ENCODE measurements at places on chromosomes 3 and 15. TPM values are rescaled to one million over a fixed set of nuclear protein-coding genes. Genes with fewer than 3 reads are reported as not detected.

Gene LIPC
- total RNA-seq, result 0.98 TPM

- DNase-seq, result no peak
These were observed 990.4 kb downstream of the GBE1 start for GRCh38 chr3:80771085-80771484.

DNA sequence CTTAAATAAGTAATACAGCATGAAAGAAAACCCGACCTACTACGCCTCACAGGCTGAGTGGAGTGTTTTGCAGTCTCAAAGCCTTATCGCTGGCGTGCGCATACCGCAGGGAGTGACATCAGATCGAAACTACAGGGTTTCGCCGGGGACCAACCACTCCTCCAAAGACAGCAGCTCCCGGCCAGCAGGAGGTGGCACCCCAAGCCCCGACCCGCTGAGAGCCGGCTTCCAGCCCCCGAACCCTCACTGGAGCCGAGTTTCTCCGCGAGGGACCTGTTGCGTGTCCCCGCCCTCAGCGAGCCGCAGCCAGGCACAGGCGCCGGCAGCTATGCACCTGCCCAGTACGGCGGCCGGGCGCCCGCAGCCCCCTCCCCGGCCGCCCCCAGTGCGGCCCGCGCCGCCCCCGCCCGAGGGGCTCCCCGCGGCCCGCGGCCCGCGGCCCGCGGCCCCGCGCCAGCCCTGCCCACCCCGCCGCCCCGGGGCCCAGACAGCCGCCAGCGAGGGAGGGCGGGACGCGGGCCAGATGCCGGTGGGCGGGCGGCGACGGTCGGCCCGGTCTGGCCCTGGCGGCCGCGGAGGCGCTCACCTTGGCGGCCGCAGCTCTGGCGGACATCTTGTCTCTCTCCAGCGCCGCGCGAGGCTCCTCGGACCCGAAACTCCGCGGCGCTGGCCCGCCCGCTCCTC lies 710 bp downstream of the TJP1 start:
- peak; percentile 23 for DNase-seq

Gene ALDH1A3
- not detected for total RNA-seq

- DNase-seq, result peak; percentile 100
These were observed at the start of gene TBCCD1 for GRCh38 chr3:186567072-186567921. TBCCD1 (minus strand) TSS chr3:186567339; CDS start chr3:186564329, 3,010 bp downstream.

DNA sequence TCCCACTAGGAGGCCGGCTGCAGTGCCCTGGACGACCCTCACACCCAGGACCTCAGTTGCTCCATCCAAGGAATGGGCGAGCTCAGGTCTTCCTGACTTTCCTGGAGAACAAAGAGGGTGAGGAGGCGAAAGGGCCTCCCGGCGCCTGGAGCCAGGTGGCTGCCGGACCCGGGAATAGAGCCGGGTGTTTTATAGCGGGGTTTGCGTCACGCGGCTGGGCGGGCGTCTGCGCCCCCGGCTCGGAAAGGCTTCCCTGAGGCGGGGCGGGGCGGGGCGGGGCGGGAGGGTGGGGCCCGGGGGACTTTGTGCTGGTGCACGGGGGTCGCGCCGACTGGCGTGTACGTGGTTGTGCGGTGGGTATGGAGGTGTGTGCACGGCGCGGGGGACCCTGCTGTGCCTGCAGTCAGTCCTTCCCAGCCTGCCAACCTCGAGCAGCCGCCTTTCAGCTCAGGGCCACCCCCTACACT lies 4.6 kb upstream of the PRKCD start:
- DNase-seq, result no peak

DNA sequence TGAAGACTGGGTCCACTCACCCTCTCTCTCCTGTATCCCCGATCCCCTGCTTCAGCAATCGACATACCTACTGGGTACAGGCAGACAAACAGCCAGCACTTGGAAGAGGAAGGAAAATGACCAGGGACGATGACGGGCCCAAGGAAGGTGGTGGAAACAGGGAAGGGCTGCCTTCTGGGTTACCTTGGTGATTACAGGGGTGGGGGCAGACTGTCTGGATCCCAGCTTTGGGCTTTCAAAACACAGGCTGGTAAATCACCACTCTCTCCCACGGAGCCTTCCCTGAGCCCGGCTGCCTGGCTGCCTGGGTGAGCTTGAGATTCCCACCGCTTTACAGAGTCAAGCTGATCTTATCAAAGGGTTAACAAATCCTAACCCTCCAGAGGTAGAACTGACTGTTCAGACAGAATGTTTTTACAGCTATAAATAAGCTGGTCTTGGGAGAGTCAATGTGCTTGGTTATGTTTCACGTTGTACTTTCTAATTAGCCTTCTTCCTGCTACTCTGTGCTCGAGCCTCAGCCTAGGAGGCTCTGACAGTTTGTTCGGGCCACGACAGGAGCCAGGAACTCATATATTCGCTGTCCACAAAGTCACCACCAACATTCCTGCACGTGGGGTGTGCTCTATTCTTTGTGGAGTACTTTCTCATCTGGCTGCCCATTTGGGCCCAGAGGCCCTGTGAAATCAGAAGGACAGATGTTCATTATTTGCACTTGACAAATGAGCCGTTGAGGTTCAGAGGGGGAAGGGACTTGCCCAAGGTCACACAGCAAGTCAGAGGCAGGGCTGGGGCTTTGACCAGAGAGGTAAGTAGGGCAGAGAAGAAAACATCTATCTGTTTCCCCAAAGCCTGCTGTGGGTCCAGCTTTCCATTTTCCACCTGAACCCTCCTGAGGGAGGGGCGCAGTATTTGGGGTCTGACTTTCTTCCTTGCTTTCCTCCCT lies 63.5 kb downstream of the FEM1B start:
- DNase-seq, result no peak

Gene DCBLD2
- total RNA-seq, result 2.8 TPM

Gene CFAP44
- total RNA-seq, result 10.2 TPM

DNA sequence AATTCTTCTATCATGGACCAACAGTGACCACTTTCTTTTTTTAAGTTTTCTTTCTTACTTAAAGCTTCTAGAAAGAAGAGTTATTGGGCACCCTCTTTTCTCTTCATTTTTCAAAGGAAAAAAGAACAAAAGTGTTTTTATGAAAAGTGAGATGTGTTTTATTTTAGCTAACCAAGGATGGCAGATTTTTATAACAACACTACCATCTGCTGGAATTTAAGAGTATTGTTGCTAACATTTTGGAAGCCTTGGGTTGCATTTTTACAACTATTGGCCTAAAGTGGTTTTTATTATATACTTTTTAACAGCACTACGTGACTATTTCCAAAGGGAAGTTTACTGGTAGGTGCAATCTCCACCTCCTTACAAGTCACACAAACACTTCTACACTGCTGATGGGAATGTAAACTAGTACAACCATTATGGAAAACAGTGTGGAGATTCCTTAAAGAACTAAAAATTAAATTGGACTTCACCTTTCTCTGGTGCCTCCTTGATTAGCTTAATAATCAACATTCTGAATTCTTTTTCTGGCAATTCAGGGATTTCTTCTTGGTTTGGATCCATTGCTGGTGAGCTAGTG lies 237.7 kb upstream of the AGTR1 start:
- DNase-seq, result no peak

DNA sequence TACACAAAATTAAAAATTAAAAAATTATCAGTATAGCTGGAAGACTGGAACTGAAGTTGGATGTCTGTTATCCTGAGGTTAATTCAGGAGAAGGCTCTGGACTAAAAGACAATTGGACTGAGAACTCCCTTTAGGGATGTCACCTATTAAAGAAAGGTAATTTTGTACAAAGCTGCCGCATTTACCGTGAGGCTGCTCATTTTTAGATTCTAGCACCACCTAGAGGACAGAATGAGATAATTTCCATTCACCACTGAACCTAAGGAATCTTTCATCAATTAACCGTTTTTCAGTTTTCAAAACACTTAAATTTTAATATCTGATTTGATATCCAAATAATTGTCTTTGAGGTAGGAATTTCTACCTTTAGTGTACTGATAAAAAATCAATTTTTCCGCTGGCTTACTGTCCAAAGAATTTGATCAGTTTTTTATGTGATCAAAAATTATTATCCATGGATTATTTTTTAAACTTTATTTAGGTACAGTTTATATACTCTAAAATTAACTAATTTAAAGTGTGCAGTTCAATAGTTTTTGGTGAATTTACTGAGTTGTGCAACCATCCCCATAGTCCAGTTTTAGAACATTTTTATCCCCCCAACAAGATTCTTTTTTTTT lies 106.7 kb upstream of the TNIK start:
- no peak for DNase-seq

DNA sequence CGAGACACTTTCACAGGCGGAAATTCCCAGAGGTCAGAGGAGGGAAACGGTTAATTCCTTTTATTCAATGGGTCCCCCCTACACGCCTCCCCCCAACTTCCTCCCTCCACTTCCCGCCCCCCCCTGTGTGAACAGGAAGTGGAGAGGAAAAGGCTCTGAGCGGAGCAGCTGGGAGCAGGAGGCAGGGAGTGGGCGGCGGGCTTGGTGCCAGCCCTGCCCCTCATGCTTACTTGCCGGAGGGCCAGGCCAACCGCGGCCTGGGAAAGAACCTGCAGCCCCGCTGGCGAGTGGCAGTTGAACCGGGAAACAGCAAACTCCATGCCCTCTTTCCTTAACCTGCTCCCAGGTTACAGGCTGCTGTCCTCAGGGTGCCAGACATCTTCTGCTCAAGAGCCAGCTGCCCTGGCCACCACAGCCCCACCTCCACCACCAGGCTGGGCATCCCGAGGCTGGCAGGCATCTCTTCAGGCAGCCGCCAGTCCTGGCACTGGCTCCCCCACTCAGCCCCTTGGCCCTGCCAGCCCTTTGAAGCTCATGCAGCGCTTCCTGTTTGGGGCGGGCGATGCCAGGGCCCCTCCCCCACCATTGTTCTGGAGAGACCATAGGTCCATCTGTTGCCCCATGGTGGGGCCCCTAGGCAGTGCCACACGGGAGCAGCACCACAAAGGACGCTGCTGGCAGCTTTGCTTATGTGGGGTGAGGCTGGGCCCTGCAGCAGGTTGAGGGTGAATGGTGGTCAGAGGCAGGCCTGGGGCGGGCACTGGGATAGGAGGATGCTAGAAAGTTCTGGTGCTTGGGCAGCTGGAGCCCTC lies 12.9 kb downstream of the VPS18 start:
- peak; percentile 69 for DNase-seq

Gene ZNF620
- 4.9 TPM for total RNA-seq

Gene MYZAP
- total RNA-seq, result not detected

GRCh38 chr15:45429941-45430792 lies 51.8 kb upstream of the GATM start:
- DNase-seq, result peak; percentile 96

DNA sequence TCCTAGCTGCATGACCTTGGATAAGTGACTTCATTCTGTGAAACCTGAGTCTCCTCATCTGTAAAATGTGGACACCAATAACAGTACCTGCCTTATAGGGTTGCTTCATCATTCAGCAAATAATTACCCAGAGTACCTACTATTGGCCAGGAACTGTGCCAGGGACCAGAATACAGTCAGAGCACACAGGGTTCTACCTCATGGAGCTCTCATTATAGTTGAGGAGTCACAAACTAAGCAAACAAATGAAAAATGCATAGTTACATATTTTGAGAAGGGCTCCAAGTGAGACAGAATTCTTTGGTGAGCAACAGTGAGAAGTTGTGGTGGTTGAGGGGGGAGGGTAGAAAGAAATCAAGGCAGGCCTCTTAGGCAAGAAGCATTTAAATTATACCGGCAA lies 308.6 kb upstream of the WNT5A start:
- DNase-seq, result no peak

- DNase-seq, result no peak
These were observed 50.6 kb downstream of the IQSEC1 start for GRCh38 chr3:13022348-13023234.

GRCh38 chr3:126351771-126352475 lies 5.3 kb downstream of the KLF15 start:
- no peak for DNase-seq

Gene DGKG
- total RNA-seq, result 0.34 TPM

DNA sequence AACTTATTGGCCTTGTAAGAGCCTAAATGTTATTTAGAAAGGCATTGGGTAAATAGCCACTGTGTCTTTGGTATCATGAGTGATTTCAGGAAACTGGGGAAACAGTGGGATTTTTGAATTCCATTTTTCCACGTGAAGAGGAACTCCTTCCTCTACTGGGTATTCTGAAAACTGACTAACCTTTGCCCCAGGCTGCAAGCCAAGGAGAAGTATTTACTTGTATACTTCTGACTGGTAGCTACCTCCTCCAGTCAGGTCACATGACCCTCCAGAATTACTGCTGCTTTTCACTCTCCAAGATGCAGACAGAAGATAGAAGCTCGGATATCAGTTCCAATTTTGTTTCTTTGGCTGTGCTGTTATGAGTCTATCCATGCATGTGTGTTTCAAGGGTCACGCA lies 50.9 kb upstream of the MAP3K13 start:
- no peak for DNase-seq

GRCh38 chr15:57216288-57216687 lies 160.0 kb upstream of the CGNL1 start:
- no peak for DNase-seq

GRCh38 chr3:52463416-52463815 lies 8.0 kb downstream of the NISCH start:
- no peak for DNase-seq

Gene KLF13
- 124 TPM for total RNA-seq

DNA sequence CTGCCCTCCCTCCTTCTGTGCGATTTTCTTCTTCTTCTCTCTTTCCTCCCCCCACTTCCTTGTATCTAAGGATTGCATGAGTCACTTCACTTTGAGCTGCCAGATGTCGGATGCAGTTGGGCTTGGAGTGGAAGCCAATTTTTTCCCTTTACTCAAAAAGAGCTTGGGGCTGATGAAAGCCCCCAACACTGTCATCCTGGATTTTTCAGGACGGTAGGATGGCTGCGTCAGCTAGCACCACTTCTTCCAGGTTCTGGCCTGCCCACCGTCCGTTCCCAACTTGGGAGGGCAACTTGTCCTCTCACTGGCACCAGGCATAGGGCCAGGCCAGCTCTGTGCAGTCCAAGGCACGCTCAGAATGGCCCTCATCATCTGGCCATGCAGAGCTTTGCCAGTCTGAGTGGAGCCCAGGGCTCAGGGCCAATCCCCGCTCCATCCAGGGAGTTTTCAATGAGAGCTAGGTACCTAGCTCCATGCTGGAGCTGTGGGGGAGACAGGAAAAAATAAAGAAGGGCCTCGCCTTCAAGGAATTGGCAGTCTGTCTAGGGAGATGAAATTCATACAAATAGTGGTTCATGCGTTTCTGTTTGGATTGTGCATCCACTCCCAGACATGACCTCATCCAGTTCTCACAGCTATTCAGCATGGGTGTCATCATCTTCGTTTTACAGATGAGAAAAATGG lies 47.7 kb upstream of the INSYN1 start:
- DNase-seq, result no peak

DNA sequence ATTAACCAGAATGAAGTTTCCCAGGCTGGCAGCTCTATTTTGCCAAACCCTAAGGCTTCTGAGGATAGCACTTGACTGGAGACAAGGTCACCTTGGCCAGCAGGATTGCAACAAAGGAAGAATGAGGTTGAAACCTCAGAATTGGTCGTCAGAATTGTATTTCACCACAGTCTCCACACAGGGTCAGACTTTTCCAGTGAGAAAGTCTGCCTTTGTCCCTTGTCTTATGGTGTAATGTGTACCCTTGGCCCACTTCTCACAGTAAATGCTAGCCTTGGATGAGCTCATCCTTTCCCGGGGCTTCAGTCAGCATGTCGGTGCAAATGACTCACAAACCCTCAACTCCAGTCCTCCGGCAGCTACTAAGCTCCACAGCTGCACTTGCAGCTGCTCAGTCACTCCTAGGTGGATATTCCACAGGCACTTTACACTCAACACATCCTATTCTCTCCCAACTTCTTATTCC lies 19.7 kb downstream of the SSR3 start:
- DNase-seq, result no peak

Measured in activated naive CD4-positive, alpha-beta T cell treated with anti-CD3 and anti-CD28 coated beads, Interleukin-2, amount 50 U/mL, for 72 hours (primary cell).